ENCODE measurements at places on chromosomes 2 and 18.
A peak's percentile ranks its signal among the peaks of the same experiment; 100 is the strongest.

DNA sequence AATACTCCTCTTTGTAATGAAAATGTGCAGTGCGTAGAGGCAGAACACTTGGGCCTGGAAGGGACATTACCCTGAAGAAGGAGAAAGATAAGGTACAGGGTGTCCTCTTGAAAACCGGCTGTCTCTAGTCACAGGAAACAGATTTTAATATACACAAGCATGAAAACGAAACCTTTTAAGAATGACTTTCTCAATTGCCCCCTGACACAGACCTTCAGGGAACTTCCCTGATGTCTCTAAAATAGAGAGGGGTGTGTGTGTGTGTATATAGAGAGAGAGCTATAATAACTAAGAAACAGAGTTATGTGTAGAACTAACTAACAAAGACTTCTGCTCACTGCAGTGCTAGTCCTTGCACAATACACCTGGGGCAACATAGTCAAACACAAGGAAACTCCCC is 780.0 kb downstream of the CNTNAP5 start:
- DNase-seq, result no peak

GRCh38 chr2:204664708-204665121 is 119.4 kb downstream of the PARD3B start:
- DNase-seq, result no peak

DNA sequence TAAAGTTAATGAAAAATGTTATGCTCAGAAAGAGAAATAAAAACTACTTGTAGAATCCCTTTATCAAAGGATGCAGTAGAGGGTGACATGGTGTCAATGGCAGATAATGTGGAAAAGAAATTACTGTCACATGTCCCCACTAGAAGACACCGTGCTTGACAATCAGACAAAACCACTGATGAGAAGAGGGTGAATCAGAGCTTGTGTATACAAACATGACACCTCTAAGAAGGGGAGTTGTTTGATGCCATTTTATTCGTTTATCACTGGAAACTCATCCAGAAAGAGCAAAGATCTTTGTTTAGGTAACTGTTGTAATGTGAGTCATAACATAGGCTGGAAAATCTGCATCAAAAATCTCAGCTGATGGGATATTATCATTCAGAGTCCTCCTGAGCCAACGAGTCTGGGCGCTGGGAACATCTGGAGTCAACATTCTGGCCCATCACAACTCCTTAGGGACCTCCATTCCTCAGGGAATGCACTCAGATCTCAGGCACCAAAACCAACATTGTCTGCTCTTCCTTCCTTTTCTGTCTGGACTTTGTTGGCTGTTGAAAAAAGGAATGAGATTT is 49.5 kb upstream of the RAB12 start:
- no peak for DNase-seq

DNA sequence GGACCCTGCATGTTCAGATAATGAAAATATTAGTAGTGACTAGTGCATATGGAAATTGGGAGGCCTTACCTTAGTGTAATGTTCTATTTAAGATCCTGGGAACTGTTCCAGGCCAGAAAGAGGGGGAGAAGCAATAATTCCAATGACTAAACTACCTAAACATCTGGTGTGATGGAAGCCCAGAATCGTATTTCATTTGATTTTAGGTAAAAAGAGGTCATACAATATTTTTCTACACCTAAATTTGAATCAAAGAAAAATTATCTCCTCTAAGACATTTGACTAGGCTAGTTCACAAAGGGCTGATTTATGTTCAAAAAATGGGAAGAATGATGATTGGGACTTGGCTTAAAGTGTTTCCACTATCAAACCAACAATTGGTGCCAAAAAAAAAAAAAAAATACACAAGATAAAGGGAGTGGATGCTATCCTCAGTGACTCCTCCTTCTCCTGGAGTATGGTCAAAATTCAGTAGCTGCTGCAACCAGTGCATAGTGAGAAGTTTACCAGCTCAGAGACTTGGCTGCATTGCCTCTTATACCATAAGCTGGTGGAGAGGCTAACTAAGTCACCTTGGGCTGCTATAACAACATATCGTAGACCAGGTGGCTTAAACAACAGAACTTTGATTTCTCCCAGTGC is 1038.3 kb upstream of the ACVR2A start:
- DNase-seq, result no peak

DNA sequence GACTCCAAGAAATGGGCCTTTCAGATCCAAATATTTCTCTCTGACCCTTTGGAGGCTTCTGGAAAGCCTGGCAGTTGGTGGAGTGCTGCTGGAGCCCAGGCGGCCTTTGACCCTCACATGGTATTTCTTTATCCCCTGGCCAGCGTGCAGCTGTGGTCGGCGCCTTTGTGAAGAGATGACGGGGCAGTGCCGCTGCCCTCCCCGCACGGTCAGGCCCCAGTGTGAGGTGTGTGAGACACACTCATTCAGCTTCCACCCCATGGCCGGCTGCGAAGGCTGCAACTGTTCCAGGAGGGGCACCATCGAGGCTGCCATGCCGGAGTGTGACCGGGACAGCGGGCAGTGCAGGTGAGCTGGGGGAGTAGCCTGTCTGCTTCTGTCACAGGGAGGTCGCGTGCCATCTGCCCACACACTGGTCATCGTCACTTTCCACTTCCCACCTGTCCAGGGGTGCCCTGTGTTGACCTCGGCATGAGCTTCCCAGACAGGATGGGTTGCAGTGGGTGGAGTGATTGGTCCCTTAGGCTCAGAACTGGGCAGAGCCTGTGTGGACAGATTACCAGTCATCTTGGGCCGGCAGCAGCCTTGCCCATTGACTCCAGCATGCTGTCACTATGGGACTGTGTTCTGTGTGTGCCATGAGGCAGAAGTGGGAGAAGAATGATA is 158.2 kb downstream of the LAMA3 start:
- no peak for DNase-seq

- DNase-seq, result no peak
Measured at GRCh38 chr2:9652898-9653479, 22.2 kb upstream of the YWHAQ start.

GRCh38 chr2:134401081-134401497 is 147.2 kb downstream of the MGAT5 start:
- DNase-seq, result no peak

DNA sequence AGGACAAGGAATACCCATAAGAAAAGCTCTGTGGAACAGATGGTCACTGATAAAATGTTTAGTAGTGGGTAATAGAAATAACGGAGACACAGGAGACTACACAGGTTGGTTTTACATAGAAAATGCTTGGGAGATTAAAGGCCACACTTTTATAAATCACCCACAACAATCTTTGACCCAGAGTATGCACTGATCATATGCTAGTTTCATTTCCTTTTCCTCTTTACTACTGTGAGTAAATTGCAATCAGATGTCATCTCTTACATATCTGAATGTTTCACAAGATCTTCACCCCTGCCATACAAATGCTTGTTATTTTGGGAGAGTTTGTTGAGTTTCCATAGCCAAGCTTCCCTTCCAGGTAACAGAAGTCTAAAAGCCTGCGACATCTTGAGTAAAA is 978.4 kb upstream of the KLHL29 start:
- no peak for DNase-seq

DNA sequence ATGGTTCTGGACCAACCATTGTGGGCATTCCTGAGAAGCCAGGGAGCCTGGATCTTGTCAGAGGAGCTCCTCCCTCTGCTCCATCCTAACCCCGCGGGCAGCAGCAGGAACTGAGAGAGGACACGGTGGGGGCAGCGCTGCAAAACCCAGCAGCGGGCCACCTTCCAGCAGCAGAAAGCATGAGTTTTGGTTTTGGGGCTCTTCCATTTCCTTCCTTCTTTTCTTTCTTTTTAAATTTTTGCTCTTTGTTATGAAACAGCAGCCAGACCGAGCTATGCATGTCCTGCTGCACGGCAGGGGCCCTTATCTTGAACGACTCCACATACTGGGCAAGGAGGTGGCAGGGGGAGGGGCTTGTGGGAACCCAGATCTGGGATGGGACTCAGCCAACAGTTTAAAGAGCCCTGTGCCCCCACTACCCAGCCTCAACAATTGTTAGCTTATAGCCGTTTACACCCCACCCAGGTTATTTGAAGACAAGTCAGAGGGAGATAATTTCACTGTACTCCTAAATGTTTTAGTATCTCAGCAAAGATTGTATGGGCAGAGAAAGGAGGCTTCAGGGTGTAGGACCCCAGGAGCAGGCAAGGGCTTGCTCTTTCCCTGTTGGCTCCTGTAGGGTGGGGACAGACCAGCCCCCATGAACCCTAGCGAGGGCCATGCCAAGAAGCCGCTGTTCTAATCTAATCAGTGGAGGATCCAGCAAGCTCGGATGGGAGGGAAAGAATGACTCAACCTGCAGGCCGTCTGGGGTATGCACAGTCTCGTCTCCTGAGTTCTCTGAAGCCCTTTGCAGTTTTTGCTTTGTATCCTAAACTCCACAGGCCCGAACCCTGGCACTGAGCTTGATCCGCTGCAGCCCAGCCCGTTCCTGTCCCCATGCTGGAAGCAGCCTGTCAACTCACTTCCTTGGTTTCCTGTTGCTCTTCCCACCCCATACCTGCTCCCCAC is 75.3 kb downstream of the LRRFIP1 start:
- no peak for DNase-seq

GRCh38 chr2:134405611-134406081 is 151.8 kb downstream of the MGAT5 start:
- DNase-seq, result no peak

DNA sequence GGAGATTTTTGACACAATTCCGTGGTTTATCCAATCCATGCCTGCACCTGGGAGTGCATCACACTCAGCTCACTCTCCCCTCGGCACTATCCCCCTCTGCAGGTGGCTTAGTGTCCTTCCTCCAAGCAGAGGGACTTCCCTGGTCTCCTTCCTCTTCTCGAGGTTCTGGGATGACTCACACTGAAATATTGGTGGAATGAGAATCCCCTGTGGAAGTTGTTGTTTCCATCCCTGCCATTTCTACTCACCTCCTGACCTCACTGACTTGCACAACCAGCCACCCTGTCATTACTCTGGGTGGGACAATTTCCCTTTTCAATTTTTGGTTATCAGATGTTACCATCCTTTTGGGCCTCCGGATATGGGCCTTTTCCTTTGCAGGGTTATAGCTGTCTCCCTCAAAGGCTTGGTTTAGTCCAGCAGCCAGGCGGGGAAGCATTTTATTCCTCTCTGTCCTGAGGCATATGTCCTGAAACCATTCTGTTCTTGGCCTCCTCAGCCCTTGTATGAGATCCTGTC is 59.9 kb downstream of the PTPRM start:
- peak; percentile 59 for DNase-seq

DNA sequence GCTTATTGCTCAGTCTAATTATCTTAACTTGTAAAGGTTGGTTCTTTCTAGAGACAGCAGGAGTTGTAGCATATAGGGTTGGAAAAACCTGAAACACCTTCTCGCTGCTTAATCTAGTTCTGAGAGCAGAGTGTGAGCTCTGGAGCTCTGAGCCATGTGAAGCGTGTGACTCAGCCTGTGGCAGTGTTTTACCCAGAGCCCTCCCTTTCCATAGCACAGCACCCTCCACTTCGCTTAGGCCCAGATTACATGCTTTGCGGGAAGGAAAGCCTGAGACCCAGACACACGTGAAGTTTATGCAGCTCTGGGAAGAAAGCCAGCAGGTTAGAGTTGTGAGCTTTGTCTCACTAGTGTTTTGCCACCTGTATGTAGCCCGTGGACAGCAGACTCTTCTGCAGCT is 74.5 kb downstream of the INPP4A start:
- no peak for DNase-seq

- DNase-seq, result no peak
Measured at GRCh38 chr2:223180463-223180862, 128.5 kb downstream of the KCNE4 start.

- DNase-seq, result peak; percentile 57
Measured at GRCh38 chr2:95231723-95232122, 24.4 kb downstream of the ZNF892 start.

DNA sequence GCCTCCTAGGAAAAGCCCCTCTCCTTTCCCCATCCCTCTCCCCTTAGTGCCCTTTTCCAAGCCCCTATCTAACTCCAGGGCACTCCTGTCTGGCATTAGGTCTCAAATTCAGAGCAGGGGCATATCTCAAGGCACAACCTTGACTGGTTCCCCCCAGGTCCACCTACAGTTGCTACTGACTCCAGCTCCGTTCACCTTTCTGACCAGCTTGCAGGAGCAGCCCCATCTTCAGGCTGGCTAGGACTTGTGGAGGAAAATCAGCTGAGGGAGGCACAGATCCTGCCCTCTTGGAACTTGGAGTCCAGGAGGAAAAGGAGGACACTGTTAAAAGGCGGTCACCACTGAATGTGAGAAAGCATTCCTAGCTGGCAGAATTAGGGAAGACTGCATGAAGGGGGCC is 152.4 kb downstream of the ZFP36L2 start:
- DNase-seq, result no peak

- no peak for DNase-seq
Measured at GRCh38 chr2:206408323-206409320, 34.7 kb upstream of the ADAM23 start.

GRCh38 chr18:48767090-48767690 is 183.6 kb downstream of the SMAD7 start:
- DNase-seq, result no peak

- no peak for DNase-seq
Measured at GRCh38 chr2:39306626-39307025, 62.9 kb upstream of the CDKL4 start.

GRCh38 chr2:235433860-235434259 is 60.0 kb upstream of the AGAP1 start:
- peak; percentile 76 for DNase-seq

DNA sequence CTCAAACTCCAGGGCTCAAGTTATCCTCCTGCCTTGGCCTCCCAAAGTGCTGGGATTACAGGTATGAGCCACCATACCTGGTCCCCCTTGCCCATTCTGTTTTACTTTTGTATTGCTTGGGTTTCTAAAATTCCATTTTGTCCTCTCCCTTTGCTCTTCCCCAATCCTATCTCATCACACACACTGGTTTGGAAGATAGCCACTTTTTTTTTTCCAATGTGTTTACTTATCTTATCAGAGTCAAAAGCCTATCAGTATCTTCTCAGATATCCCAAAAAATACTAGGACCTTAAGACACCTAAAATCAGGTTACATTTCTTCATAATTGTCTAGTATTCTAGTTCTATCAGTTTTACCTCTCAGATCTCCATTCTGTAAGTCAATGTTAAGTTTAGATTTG is 56.1 kb downstream of the MSH2 start:
- DNase-seq, result no peak

All from kidney capillary endothelial cell (primary cell).